ENCODE measurements at places on chromosomes 5 and 9. TPM values are rescaled to one million over a fixed set of nuclear protein-coding genes. Genes with fewer than 3 reads are reported as not detected.

DNA sequence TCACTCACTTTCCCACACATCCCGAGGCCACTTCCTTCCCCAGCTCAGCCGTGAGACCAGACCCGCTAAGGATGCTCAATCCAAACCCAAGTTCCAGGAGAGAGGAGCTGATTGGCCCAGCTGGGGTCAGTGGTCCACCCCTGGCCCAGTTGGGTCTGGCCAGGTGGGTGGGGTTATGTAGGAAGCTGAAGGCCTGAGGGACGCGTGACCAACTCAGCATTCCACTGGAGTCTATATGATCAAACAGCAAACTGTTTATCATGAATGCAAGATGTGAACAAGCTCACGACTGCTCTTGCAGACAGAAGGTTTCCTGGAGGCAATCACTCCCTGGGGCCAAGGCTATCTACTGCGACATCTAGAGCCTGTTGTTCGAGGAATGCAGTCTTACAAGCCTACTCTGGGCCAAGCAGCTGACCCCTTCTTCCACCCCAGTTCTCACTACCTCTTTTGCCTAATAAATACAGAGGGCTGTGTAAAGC, 4.9 kb upstream of the RAPGEF1 start:
- DNase-seq, result no peak

GRCh38 chr5:159179529-159180305, 29.6 kb downstream of the RNF145 start:
- no peak for DNase-seq

GRCh38 chr5:53438079-53438478, 42.4 kb upstream of the FST start:
- DNase-seq, result no peak

DNA sequence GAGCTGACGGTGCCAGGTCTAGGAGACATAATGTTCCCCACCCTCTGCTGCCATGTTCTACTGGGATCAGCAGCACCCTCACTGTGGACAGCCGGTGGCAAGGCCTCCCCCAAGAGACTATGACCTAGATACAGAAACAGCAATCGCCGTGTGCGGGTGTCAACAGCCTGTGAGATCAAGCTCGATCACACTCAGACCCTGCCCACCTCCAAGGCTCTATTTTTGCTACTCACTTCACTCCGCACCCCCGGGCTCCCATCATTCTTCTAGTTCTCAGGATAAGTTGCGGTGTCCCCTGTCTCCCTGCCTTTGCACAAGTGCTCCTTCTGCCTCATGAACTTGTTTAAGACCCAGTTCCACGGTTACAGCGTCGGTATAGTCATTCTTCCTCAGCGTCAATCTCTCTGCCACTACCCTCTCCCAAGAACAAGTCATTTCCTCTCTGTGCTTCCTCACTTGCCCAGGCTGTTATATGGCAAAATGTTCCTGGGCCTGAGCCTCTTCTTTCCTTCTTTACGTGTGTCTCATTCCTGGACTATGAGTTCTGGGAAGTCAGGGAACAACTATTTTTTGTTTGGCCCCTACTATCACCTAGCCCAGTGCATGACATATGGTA, 5.4 kb upstream of the DOCK8 start:
- no peak for DNase-seq

DNA sequence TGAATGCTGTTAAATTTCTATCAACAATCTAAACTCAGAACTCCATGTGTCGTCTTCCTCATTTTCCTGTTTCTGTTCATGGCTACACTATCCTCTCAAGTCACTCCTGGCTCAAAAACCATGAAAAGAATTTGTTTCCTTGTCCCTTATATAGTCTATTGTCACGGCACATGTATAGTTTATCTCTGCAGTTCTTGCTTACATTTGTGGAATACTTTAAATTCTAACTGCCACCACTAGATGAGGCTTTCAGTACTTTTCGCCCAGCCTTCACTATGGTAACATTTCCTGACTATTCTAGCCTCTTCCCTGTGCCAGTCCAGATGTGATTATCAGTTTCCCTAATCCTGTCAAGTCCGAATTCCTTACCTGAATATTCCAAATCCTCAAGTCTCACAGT, 34.6 kb downstream of the PKD2L2 start:
- no peak for DNase-seq

DNA sequence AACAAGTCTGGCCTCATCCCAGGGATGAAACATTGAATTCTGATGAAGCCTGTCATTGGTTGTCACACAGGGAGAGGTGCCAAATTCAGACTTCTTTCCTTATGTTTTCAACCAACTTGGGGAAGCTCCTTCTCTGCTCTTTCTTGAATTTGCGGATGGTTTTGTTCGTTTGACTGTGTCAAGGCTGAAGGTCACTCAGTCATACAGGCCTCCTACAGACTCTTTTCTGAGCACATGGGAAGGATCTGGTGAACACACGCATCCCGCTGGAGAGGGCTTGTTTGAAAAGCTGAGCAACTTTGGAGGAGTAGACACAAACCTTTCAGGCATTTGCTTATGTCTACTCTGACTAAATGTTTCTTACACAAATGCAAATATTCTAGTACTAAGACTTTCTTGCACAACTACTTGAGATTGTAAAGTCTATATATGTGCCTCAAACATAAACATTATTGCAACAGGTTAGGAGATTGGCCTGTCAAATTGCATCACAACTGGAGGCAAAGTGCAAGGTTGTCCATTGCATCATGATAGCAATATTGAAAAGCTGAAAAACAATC, 151.5 kb upstream of the NR3C1 start:
- DNase-seq, result no peak

GRCh38 chr9:96163712-96164111, 138.3 kb downstream of the HSD17B3 start:
- DNase-seq, result no peak

DNA sequence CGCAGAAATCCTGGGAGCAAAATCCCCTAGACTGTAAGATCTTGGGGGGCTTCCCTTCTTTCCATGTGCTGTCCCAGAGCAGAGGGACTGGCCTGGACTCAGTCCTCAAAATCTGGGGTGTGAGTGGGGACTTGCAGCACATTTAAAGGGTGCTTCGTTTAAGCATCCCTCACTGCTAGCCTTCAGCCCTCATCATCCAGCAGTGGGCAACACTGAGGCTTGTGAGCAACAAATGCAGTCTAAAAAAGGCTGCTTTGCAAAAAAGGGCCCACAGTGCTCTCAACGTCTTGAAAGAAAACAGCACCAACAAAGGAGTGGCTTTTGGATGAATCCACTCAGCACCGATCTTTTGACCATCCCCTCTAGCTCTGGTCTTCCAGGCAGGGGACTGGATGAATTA, 128.3 kb upstream of the TBC1D2 start:
- no peak for DNase-seq

DNA sequence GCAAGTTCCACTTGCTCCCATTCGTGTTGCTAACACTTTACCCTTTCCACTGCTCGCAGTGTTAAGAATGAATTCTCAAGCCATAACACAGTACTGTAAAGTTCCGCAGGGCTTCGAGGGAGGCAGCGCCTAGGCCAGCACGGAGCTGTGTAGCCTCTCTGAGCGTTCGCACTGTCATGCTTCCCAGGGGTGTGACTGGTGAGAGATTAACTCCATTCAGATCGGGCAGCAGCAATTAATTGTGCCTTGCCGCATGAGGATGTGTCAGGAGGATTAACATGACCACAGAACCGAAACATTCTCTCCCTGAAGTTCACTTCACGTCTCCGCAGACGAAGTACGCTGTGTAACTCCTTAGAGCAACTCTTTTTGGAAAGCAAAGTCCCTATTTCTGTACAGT, 23.2 kb downstream of the ZBTB34 start:
- no peak for DNase-seq

GRCh38 chr5:54212331-54212730, 98.0 kb downstream of the ARL15 start:
- no peak for DNase-seq

- DNase-seq, result no peak
Observed at GRCh38 chr5:156920861-156921431, 42.1 kb downstream of the TIMD4 start.

DNA sequence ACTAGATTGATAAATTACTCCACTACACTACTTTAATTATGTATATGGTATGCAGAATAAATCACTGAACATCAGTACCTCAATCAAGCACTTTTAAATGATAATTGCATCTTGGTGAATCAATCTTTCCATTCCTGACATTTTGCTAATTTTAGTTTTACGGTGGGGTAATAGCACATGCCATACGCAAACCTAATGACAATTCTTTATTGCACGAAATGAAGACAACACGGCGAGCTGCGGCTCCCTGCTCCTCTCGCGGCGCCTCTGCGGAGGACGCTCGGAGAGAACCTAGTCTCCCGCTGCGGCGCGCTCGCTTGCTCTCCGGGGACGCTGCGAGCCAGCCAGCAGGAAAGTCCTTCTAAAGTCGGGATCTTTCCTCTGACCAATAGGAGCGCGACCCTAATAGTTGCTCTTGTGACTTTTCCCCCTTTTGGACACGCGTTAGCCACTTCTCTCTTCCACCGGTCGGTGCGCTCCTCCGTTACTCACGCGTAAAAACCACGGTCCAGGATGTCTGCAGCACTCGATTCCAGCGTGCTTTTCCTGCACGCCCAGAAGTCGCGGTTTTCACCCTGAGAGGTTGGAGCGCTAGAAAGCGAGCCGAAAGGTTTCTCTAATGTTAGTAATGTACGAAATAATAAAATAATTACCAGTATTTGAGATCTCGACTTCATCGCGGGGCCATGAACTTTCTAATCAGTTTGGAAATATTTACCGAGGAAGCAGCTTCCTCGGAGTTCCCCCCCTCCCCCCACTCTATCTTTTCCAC, 1.0 kb upstream of the MEF2C start:
- peak; percentile 73 for DNase-seq

- DNase-seq, result no peak
Observed at GRCh38 chr5:105283134-105283533, 1720.5 kb upstream of the NUDT12 start.

Gene CA9
- not detected for total RNA-seq

Gene PTGDS
- 111 TPM for total RNA-seq

Gene LRRC14B
- not detected for total RNA-seq

Gene HTR4
- total RNA-seq, result not detected

Gene PDGFRB
- 108 TPM for total RNA-seq

Gene OR1N1
- not detected for total RNA-seq

Gene TDRD7
- 12.9 TPM for total RNA-seq
